ENCODE measurements at places on chromosomes 7 and 10. TPM values are rescaled to one million over a fixed set of nuclear protein-coding genes. Genes with fewer than 3 reads are reported as not detected.

GRCh38 chr10:78756604-78757343, 312.0 kb upstream of the ZMIZ1 start:
- no peak overlapping the region for H3K4me3 ChIP-seq
- H3K27ac ChIP-seq = no peak overlapping the region
- peaks cover 10% of the 10 kb centered on the region for H3K4me1 ChIP-seq
- H3K36me3 ChIP-seq = no peaks in the 10 kb centered on the region
- peak; percentile 65 for DNase-seq

- no peak overlapping the region for H3K4me3 ChIP-seq
- H3K4me1 ChIP-seq = peaks cover 4% of the 10 kb centered on the region
- DNase-seq = no peak
- H3K27ac ChIP-seq = no peak overlapping the region
Observed at GRCh38 chr7:132703742-132704141, 127.5 kb upstream of the PLXNA4 start.

Gene ICA1
- 1.1 TPM for total RNA-seq

DNA sequence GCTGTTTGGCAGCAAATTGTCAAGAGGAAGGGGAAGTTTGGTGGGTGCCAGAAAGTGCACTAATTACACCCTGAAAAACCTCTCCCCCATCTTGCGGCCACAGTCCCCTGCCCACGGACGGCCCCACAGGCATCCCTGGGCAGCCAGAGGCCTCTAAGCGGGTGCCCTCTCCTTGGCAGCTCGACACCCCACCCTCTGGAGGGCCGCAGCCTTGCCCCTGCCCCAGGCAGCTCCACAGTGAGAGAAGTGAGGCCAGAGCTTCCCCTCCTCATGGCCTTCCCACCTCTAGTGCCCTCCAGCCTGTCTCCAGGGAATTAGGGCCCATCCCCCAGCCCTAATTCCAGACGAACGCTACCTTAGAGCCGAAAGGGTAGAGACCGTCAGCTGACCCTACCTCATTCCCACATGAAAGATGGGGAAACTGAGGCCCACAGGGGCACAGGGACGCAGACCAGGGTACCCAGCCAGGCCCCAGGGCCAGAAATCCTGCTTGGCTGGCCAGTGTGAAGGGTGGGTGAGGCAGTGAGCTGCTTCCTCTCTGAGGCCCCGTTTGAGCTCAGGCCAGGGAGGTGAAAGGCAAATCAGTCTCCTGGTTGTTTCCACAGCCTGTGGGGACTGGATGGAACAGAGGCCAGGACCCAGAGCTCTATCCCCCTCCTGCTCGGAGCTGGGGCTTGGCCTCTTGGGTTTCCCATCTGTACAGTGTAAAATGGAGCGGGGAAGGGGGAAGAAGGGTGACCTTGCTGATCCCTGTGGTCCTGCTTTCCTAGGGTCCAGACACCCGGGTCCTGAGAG, 10.0 kb downstream of the ZCCHC24 start:
- no peak overlapping the region for H3K27ac ChIP-seq
- peaks cover 8% of the 10 kb centered on the region for H3K4me1 ChIP-seq
- no peaks in the 10 kb centered on the region for H3K36me3 ChIP-seq
- H3K4me3 ChIP-seq = no peak overlapping the region
- H3K27me3 ChIP-seq = no peaks in the 10 kb centered on the region
- DNase-seq = no peak

GRCh38 chr7:68700414-68700813, 897.9 kb upstream of the AUTS2 start:
- DNase-seq = no peak
- H3K27me3 ChIP-seq = no peaks in the 10 kb centered on the region
- no peak overlapping the region for H3K27ac ChIP-seq
- H3K4me3 ChIP-seq = no peak overlapping the region
- no peaks in the 10 kb centered on the region for H3K36me3 ChIP-seq
- H3K4me1 ChIP-seq = no peaks in the 10 kb centered on the region

DNA sequence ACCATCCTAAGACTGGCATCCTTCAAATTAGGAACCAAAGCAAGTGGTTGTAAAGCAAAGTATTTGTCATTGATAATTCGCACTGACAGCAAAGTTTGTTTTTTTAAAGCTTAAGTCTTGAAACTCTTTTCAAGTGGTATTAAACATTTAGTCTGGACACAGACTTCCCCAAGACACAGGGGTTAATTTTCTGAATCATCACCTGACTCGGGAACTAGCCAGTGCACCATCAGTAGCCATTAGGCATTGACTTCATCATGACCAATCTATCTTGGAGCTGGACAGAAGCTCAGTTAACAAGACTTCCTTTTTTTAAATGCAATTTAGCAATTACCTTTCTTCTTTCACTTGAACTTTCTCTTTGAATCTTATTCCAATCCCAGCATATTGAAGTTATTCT, 210.6 kb downstream of the ZNF365 start:
- H3K4me1 ChIP-seq = no peaks in the 10 kb centered on the region
- peaks cover under 1% of the 10 kb centered on the region for H3K27me3 ChIP-seq
- no peak for DNase-seq
- H3K4me3 ChIP-seq = no peak overlapping the region
- H3K27ac ChIP-seq = no peak overlapping the region

- no peaks in the 10 kb centered on the region for H3K4me1 ChIP-seq
- H3K27me3 ChIP-seq = peaks cover 2% of the 10 kb centered on the region
- no peak overlapping the region for H3K4me3 ChIP-seq
- H3K27ac ChIP-seq = no peak overlapping the region
- H3K36me3 ChIP-seq = no peaks in the 10 kb centered on the region
Observed at GRCh38 chr10:131514454-131514853, 202.9 kb upstream of the TCERG1L start.

Gene ABCC2
- 0.20 TPM for total RNA-seq

DNA sequence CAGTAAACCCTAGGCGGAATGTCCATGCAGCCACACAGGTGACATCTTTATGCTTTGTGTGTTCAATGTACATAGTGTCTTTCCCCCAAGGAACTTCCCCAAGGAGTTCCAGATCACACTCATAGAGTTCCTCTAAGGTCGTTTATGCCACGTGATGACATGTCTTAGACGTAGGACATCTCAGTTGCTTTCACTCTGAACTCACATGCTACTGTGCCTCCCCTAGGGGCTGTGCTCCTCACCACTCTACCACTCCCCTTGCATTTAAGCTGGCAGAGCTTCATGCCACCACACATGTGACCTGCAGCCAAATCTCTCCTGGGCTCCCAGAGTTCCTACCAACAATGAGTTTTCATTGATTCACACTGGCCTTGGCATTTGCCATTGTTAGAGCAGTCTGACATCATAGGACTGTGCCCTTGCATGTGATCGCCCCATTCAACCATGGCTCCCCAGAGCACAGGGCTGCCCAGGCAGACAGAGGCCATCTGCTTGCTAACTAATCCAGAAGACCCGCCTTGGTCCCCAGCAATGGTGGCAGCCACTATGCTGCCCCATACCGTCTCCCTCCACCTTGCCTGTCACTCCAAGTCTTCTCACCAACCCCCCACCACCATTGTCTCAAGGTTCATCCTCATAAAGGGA, 95.3 kb upstream of the MACROH2A2 start:
- no peaks in the 10 kb centered on the region for H3K27me3 ChIP-seq
- no peaks in the 10 kb centered on the region for H3K36me3 ChIP-seq
- no peaks in the 10 kb centered on the region for H3K4me1 ChIP-seq
- no peak for DNase-seq
- no peak overlapping the region for H3K27ac ChIP-seq
- H3K4me3 ChIP-seq = no peak overlapping the region

DNA sequence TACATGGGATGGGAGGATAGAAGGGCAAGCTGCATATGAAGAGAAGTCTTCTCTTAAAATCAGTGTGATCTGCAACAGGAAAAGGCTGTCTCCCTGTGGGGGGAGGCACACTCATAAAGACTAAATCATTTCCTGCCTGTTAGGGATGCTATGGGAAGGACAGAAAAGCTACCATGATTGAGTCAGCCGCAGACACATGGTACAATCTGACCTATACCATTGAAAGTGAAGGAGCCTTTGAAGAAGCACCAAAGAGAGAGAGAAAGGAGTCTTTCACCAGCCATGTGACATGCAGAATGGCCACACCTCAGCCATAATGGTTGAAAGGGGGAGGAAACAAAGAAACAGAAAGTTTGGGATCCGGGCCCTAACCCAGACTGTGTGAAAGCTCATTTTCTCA, 29.1 kb downstream of the NUDCD3 start:
- H3K4me1 ChIP-seq = peaks cover 75% of the 10 kb centered on the region
- H3K27me3 ChIP-seq = no peaks in the 10 kb centered on the region
- H3K4me3 ChIP-seq = peak overlapping the region; percentile 59
- DNase-seq = peak; percentile 79

Gene PPP1R17
- not detected for total RNA-seq

Gene CFAP43
- not detected for total RNA-seq

- no peaks in the 10 kb centered on the region for H3K36me3 ChIP-seq
- no peak overlapping the region for H3K27ac ChIP-seq
- H3K27me3 ChIP-seq = no peaks in the 10 kb centered on the region
- no peaks in the 10 kb centered on the region for H3K4me1 ChIP-seq
- DNase-seq = no peak
- no peak overlapping the region for H3K4me3 ChIP-seq
Observed at GRCh38 chr10:59143544-59143943, 32.9 kb upstream of the PHYHIPL start.

GRCh38 chr10:1855911-1856310, 118.6 kb upstream of the ADARB2 start:
- no peaks in the 10 kb centered on the region for H3K36me3 ChIP-seq
- no peaks in the 10 kb centered on the region for H3K27me3 ChIP-seq
- DNase-seq = no peak
- no peak overlapping the region for H3K27ac ChIP-seq

DNA sequence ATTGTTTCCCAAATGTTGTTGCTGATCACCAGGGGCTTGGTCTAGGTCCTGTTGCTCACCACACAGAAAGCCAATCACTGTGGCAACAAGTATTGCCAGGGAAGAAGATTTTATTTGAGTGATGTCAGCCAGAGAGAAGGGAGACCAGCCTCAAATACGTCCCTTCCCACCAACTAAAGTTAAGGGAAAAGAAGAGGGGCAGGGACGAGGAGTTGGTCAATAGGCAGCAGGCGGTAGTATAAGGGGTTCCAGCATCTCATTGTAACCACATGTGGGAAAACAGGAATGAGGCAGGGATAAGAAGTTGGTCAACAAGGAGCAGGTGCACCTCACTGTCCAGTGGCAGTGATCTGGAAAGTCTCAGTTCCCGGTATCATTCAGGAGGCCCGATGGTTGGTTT, 138.9 kb upstream of the KCNMA1 start:
- no peak for DNase-seq
- H3K27me3 ChIP-seq = no peaks in the 10 kb centered on the region
- no peak overlapping the region for H3K4me3 ChIP-seq
- H3K4me1 ChIP-seq = no peaks in the 10 kb centered on the region
- H3K36me3 ChIP-seq = no peaks in the 10 kb centered on the region
